Fibroblast of skin of back (primary cell): ENCODE measurements at places on chromosomes 13 and 19.

DNA sequence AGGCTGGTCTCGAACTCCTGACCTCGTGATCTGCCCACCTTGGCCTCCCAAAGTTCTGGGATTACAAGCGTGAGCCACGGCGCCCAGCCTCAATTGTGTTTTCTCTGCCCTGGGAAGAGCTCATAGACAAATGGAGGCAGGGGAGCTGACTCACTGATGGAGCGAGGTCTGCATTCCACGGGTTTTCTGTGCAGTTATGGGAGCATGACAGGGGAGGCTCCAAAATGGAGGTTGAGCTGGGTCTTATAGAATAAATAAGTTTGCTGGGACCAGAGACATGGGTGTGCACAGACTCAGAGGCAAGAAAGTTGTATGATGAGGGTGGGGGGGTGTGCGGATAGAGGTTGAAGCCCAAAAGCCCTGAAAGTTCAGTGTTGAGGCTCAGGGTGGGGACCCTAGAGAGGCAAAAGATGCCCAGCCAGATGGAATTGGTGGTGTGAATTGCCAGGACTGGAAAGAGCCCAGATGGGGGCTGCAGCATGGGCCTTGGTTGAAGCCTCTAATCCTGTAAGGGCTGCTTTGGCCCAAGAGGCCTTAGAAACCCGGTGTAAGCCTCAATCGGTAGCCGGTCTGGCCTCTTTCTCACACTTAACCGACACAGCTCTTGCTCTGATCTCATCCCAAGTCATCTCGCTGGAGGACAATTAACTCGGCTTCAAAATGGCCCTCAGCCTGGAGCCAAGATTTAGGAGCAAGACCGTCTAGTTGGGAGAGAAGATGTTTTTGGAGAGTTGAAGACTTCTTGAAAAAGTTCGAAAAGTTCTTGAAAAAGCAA lies 1.9 kb downstream of the TPM4 start:
- DNase-seq, result peak; percentile 74

DNA sequence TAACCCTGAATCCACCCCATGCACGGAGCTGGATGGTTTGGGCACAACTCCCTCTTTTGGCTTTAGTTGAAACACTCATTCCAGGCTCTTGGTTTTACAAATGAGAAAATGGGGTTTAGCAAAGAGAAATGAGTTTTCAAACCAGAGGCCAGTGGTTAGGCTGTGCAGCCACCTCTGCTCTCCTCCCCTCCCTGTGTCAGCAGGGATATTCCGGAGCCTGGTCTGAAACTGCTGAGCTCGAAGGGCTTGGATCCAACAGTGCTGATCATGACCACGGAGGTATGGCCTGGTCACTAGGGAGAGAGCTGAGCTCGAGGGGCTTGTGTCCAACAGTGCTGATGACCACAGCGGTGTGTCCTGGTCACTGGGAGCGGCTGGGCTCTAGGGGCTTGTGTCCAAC lies 41.5 kb downstream of the ZNF787 start:
- DNase-seq, result no peak

DNA sequence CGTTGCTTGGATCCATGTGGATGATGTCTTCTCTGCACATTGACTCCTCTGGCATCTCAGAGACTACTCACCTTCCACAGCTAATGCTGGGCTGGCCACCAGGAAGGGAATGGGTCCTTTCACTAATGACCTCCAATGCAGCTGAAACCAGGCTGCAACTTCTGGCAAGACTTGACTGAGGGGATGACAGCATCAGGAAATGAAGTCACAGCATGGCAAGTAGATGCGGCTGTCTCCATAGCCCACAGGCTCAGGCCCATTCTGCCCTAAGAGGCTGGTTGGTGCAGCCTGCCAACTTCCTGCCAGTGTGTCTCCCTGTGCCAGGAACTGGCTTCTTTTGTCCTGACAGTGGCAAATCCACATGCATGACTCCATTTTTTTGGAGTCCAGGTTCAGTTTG lies 467.3 kb downstream of the TSHZ3 start:
- no peak for DNase-seq

- no peak for DNase-seq
Measured at GRCh38 chr19:14968247-14968646, 11.4 kb downstream of the SLC1A6 start.

DNA sequence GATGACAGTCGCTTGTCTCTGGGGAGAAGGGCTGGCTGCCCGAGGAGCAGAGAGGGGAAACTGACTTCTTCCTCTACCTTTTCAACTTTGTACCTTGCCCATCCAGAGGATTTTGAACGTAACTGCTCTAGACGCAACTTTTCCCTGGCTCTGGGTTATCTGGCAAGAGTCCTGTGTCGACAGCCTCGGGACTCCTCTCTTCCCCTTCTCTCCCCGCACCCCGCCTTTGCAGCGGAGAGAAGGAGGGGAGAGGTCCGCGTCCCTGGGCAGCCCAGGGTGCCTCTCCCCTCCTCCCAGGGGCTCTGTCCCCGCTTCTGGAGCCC lies 574 bp downstream of the SH3GL1 start:
- peak; percentile 24 for DNase-seq
